ENCODE measurements at places on chromosomes 1 and 21.

DNA sequence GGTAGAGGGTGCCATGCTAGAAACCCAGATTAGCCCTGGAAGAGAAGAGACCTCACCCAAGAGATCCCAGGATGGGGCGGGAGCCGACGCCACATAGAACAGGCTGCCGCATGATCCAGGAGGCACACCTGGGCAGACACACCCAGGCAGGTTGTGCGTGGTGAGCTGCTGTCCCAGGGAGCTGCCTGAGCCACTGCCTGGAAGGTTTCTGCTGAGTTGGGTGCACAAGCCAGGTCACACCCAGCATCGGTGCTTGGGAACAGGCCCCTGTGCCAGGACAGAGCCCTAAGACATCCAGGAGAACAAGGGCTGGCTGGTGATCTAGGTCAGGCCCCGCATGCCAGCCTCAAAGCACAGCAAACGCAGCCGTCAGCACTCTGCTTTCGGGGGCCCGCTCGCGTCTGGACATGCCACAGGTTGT is 40.2 kb downstream of the CTNNBIP1 start:
- no peak for DNase-seq

DNA sequence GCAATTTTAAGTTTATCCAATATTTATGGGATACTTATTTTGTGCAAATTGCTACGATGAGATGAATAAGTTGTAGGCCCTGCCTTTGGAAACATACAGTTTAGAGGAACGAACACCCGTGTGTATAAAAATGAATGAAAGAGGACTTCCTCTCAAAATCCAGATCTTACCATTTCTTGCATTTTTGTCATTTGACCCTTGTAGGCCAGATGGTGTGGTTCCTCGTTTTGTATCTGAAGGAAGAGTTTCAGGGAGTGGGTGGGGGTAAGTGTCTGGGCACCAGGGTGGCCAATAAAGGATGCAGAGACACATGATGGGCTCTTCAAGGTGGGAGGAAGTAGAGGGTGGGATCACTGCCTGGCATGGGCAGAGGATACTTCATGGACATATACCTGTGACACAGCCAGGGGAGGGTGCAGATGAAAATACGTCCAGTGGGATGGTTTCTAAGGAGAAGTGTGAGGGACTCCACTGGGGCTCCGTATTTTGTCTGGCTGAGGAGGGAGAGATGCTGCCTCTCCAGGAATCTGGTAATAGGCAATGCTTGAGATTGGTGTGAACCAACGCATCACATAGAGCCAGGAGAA is 14.4 kb downstream of the MAPKAPK2 start:
- DNase-seq, result no peak

- DNase-seq, result no peak
Observed at GRCh38 chr1:178004926-178005391, 35.1 kb upstream of the SEC16B start.

- no peak for DNase-seq
Observed at GRCh38 chr1:248730507-248731335, 24.8 kb downstream of the LYPD8 start.

GRCh38 chr1:117171900-117172511 is 38.7 kb downstream of the VTCN1 start:
- no peak for DNase-seq

DNA sequence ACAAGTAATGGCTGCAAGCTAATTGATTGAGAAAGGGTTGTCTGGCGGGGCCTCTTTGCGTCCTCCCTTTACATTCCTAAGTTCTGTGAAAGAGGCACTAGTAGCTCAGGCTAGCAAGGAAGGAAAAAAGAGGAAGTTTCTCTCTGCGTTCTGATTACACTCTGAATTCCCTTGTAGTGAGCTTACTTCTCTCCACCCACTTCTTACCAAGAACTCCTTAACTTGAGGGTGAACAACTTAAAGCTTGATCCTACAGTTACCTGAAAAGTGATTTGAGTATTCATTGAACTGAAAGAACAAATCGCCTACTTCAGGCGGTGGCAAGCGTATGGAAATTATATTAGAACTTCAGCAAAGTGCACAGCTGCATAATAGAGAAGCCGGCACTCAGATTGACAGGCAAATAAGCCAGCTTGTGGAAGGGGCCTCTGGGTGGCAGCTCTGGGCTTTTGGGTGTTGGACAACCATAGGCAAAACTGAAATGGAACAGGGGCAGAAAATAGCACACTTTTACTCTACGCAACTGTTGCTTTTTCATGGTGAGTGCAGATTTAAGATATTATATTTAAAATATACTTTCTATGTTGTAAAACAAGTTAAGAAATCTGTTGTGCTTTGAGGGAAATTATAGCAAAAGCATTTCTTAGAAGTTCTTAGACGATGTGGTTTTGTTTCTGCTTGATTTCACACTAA is 464.5 kb downstream of the USP25 start:
- DNase-seq, result no peak

Data from activated CD8-positive, alpha-beta memory T cell treated with anti-CD3 and anti-CD28 coated beads for 48 hours (primary cell).